Suppressor macrophage treated with lipopolysaccharide for 4 hours (primary cell): ENCODE measurements at places on chromosomes 2 and 18.
A peak's percentile ranks its signal among the peaks of the same experiment; 100 is the strongest.

DNA sequence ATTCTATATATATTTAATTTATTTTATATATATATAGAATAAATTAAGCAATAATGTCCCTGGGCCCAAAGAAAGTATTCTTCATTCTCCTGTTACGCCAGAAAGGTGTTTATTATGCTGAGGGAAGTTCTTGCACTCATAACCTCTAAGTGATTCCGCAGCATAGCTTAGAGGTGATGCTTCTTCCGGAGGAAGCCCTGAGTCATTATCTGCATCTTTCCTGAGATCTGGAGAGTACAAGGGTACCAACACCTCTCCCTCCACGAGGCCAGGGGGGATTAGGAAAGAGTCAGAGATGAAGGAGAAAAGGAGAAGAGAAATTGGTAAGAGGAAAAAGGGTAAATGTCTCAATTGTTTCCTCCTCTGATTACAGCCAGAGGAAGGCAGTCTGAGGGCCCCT lies 43.1 kb upstream of the RTN4 start:
- no peak for DNase-seq

DNA sequence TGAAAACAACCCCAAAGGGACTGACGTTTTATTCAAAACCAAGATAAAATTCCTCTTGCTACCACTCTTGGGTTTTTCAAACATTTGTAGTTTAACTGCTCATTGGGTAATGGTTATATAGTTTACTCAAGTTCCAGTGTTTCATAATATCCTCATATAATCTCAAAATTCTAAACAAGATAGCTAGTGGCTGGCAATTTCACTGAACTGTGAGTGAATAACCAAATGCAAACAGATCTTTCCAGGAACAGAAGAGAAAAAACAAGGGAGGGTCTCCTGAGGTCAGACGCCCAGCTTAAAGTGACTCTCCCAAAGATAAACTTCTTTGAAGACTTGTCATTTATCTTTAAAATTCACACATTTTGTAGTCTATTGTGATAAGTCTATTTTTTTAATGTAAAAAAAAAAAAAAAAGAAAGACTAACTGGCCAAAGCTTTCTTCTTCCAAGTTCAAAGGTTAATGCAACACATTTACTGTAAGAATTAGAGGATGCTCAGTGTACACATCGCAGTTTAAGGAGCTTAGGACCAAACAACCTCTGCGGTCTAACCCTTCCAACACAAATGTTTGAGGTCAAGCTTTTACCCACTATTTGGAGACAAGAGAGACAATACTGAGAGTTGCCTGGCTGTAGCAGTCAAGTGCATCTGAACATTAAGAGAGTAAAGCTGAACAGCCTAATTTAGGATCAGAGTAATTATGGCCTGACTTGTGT lies 26.6 kb downstream of the LPIN2 start:
- DNase-seq: no peak

DNA sequence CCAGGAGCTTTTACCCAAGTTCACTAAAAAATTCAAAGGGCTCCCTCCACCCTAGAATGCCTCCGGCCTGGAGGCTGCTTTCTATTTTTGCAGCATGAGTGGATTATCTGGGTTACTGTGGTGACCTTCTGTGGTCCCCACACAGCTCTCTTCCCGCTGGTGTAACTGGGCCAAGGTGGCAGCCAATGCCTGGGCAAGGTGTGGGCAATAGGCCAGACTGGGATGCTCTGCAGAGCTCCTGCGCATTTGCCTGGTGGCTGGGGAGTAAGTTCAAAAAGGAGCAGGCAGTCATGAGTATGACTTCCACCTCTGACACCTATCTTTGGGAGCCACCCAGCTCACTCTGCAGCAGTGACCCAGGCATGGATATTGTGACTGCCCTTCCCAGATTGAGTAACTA lies 130.5 kb upstream of the SPRED2 start:
- DNase-seq: no peak

DNA sequence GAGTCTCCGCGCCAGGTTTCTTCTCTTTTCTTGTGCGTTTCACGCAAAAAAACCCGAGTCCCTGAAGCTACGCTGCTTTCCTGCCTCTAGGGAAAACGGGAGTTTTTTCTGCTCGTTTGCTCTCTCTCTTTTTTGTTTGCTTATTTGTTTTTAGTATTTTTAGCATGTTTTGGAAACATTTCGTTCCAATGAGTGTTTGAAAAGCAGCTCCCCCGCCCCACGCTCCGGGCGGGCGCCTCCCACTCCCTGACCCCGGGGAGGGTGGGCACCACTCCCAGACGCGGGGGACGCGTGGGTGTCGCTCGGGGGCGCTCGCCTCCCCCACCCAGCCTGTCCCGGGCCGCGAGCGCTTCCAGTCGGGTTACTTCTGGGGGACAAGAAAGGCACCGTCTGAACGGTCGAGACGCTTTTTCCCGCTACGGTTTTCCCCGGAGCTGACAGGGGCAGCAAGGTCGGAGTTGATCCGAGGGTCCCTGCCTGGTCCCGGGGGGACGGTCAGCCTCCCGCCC lies 446 bp upstream of the EFHD1 start:
- DNase-seq: no peak

- DNase-seq: no peak
These were observed 299.7 kb downstream of the PRKCE start for GRCh38 chr2:45951025-45951727.

DNA sequence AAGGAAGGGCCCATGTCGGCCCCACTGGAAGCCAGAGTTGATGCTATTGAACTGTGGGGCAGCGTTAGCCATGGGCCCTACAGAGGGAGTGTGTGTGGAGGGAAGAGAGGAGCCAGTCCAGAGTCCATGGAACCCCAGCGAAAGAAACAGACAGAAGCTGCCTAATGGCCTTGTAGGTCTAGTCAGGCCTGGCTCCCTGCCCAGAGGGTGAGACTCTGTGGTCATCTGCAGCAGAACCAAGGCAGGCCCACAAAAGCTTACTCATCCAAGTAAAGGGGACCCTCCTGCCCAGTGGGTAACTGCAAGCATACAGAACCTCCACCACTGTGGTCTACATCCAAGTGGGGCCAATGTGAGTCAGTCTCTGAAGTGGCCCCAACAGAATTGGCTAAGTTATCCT lies 439.8 kb downstream of the TGIF1 start:
- DNase-seq: no peak

GRCh38 chr2:20986024-20986939 lies 57.6 kb downstream of the APOB start:
- no peak for DNase-seq

- DNase-seq: no peak
These were observed 13.5 kb upstream of the EPAS1 start for GRCh38 chr2:46283693-46284092.

DNA sequence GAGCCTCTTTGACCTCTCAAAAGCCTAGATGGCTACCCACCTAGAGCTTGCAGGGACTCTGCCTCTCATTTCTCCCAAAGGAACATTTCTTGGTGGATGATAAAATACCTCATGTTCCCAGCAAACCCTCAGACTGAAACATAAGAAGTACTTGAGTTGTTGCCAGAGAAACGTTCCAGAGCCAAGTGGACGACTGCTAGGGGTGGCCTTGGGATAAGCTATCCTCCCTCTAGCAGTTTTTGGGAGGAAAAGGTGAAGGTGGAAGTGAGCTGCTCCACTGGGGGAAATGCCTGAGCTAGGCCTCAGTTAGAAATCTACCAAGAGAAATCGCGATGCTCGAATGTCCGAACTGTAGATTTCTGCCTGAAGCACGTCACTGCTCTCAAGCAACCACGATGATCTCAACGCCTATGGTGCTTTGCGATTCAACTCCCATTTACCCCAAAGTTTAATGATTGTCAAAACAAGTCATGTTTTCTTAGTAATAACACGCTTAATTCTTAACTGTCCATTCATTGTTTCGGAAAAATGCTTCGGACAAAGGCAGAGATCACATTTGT lies 91.5 kb downstream of the CCBE1 start:
- DNase-seq: no peak

GRCh38 chr2:14255135-14255820 lies 377.2 kb upstream of the LRATD1 start:
- DNase-seq: no peak

- peak; percentile 52 for DNase-seq
These were observed 31.6 kb downstream of the INSIG2 start for GRCh38 chr2:118119761-118120400.

DNA sequence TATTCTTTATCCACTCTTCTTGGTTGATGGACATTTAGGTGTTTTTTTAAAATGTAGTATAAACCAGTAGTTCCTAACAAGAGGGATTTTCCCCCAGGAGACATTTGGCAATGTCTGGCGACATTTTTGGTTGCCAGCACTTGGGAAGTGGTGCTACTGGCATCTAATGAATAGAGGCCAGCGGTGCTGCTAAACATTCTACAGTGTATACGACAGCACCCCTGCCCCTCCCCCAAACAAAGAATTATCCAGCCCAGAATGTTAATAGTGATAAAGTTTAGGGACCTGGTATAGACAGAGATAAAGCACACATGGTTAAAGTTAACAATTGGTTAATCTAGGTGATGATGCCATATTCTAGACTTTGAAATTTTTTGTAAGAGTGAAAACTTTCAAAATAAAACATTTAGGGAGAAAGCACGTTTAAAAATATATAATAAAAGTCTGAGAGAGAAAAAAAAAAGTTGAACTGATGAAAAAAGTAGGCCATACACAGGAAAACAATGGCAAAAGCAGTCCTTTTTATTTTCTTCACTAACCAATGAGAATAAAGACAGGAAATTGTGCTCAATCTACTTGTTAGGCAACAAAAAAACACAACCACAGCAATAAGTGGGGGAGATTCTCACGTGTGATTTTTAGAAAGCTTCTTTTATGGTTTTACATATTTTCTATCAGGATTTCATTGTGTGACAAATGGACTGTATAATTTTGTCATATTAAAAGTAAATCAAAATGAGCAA lies 14.8 kb downstream of the FBXO48 start:
- DNase-seq: no peak

DNA sequence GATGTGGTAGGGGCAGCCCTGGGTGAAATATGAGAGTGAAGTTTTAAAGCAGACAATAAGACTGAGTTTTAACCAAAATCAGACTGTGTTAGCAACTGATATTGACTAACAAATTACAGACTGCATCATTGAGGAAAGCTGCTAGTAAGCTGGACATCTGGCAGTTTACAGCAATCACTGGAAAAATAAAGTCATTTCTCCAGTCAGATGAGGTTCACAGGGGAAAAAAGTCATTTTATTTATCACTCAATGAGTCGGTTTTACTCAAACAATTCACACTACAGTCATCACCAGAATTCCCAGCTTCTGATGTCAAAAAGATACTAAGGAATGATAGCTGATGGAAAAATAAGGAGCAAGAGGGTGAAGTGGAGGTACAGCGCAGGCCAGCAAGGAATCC lies 10.5 kb upstream of the TMEM177 start:
- DNase-seq: no peak

- no peak for DNase-seq
These were observed 33.3 kb upstream of the SESTD1 start for GRCh38 chr2:179297927-179298326.

DNA sequence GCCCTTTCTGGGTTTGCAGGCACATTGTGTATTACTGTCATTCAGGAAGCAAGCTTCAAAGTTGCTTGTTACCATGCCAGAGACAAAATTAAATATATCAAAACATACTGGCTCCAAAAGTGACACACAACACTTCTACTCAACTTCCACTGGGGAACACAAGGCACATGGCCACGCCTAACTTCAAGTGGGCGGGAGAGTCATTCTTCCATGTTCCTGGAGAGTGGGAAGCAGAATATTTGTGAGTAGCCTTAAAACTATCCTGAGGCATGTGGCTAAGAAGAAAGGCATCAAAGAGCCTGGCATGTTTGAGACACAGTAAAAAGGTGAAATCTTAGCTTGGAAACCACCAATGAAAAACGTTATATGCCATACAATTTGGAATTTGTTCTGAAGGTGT lies 90.5 kb upstream of the TACR1 start:
- DNase-seq: no peak

- DNase-seq: no peak
These were observed 284.4 kb downstream of the AFF3 start for GRCh38 chr2:99857867-99858444.

DNA sequence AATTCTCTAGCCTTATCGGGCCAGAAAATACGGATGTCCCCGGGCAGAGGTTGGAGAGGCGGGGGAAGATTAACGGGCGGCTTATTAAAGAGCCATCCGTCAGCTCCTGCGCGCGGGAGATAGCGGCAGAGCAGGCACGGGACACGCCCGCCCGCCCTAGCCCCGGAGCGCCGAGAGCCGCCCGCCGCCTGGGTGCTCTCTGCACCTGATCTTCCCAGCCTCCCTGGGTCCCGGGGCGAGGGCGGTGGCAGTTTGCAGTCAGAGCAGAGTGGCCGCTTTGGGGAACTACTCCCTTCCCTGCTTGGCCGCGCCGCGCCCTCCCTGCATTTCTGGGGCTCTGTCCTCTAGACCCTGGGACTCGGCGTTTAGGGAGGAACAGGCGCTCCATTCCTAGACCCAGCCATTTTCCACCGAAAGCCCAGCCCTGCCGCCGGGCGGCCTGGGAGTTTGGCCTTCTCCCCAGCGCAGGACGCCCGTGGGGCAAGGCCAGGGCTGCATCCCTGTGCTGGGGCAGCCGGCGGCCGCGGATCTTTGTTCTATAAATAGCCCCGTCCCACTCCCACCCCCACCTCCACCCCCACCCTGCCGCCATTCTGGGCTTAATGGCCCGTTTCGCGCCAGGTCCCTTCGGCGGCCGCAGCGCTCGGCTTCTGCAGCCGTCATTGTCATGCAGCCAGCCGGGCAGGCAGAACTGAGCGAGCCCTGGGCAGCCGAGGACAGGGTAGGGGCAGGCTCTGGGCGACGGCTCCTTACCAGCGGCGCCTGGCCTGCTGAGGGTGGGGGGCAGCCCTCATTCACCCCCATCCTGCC lies 6.6 kb downstream of the GAD1 start:
- no peak for DNase-seq

DNA sequence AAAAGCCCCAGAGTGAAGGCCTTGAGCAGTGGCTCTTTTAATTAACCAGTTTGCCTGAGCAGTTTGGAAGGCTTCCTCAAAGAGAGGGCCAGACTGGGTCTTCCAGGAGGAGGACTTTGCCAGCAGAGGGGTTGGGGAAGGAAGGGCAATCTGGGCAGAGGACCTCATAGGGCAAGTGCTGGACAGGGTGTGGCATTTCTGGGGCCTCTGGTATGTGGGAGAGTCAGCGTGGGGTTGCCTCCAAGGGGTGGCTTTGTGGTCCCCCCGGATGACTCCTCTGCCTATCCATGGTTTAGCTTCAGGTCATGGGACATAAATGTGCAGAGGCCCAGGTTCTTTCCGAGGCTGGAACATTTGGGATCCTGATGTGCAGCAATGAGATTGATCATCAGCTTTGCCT lies 12.6 kb downstream of the GLI2 start:
- DNase-seq: no peak

DNA sequence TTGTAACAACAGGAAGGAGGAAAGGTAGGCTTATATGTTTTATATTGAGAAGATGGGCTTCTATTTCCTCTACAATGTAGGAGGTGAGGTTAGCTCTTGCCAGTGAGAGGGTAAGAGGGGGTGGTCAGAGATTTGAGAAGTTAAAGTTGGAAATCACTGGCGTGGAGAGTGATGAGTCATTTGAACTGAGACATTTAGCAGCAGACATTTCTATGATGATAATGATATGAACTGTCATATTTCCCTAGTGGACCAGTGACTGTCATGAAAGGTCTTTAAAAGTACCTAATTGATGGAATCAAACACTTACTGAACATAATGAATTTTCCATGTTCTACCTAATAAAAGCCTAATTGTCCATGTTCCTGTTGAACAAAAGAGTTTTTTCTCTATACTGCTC lies 126.1 kb downstream of the FAM161A start:
- peak; percentile 38 for DNase-seq

GRCh38 chr2:139360654-139361053 lies 580.5 kb upstream of the NXPH2 start:
- no peak for DNase-seq

- DNase-seq: no peak
These were observed 20.3 kb downstream of the STRADB start for GRCh38 chr2:201471732-201472393.
